Hypothalamus (tissue), 51 donors: ENCODE measurements at places on chromosomes 16 and 17.

DNA sequence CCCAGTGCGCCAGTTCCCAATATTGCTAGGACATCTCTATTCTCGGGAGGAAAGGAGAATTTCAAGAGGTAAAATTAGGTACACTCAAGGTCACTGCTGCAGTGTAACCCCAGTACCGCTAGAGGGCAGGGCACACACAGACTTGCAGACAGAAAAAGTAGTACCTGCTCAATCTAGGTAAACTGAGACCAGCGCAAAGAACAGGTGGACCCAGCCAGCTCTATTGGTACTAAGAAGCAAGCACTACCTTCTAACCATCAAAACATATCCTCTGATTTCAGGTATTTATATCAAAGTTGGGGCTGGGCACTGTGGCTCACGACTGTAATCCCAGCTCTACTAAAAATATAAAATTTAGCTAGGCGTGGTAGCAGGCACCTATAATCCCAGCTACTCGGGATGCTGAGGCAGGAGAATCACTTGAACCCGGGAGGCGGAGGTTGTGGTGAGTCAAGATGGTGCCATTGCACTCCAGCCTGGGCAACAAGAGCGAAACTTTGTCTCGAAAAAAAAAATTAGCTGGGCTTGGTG, 3.6 kb upstream of the WDR81 start:
- DNase-seq: no peak

DNA sequence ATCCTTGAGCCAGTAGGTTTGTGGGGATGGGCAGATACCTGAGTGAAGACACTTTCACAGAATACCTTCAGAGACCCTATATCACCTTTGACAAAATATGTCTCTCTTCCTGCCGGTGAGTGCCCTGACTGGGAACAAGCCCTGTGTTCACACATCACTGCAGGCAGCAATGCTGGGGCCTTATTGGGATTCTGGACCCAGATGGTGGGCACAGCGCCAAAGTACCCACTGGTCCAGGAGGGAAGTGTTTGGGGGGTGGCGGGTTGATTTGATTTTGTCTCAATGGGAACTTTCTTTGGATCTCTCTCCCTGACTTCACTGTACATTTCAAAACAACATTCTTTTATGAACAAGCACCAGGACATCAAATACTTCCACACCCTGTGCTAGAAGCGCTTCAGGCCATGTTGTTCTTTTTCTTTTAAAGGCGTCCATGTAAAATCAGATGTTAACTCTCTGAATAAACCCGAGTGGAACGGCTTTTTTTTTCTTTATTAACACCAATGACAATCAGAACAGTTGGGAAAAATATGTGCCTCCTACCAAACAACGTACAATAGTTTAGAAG, 62.4 kb upstream of the AKTIP start:
- DNase-seq: no peak

- no peak for DNase-seq
These were observed 17.0 kb downstream of the FAM117A start for GRCh38 chr17:49746791-49747490.

- DNase-seq: no peak
These were observed 51.8 kb upstream of the MAP3K14 start for GRCh38 chr17:45368651-45369050.

DNA sequence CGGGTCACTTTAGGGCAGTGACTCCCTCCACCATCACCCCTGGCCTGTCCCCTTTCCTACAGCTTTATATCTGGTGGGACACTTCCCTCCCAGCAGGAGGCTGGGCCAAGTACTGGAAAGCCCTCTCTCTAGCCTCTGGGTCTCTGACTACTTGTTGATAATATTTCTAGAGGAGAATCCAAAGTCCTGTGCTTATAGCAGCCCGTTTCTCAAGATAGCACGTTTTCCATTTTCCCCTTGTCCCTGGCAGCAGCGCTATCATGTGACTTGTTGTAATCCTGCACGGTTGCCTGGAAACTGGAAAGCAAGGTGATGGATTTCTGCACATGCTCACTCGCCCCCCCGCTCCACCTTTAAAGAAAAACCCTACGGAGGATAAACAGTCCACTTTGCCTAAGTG, 3.3 kb upstream of the AXIN2 start:
- DNase-seq: no peak

- no peak for DNase-seq
These were observed 28.8 kb downstream of the NGFR start for GRCh38 chr17:49523706-49524472.

DNA sequence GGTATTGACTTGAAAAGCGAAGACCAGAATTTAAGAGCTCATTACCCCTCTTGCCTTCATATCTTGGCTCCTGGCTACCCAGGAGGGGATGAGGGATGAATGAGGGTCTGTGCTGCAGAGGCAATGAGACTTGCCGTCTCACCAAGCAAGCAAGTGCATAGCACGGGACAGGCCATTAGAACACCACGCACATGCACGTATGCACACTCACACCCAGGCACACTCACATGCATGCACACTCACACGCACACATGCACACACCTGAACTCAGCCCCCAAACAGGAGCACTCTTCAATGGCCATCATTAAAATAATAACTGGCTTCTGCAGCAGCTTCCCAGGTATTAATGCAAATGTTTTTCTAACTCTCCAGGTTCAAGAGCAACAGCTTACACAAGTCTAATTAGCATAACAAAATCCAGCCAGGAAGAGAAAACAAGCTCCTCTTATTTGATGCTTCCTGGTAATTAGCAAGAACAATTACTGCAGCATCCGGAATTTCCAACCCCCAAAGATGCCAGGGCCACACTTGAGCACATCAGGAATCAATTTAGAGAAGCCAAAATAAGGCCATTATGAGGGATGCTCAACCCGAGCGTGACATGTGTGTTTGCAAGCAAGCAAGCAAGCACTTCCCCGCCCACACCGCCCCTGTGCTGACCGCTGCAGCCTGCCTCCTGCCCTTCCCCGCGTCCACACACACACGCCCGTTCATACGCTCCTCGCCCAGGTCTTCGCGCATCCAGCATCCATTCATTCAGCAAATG, 171.6 kb upstream of the TNRC6C start:
- no peak for DNase-seq

DNA sequence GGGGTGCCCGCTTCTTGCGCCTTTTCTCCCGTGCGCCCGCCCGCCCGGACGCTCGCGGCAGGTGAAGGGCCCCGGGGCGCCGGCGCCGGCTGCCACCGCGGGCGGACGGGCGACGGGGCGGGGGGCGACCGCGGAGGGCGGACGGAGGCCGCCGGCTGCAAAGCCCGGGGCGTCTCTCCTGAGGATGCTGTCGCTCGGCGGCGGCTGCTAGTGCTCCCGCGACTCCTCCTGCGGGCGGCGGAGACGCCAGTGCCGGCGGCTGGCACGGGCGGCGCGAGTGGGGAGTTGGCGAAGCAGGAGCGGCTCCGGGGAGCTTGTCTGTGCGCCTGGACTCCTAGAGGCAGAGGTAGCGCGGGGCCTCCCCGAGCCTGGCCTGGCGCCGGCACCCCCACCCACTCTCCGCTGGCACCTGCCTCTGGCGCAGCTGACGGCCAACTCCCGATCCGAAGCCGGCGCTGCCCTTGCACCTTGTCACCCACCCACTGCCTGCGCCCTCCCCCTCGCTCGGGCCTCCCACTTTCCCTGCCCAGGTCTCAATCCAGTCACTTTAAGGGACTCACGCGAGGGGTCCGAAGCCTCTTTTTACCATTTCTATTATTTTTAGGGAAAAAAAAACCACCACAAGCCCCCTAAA, at the start of gene FAM20A:
FAM20A (minus strand) TSS at position 437 of the 634 bp plus-strand sequence. CDS start 701 bp downstream, outside the sequence.
- no peak for DNase-seq

GRCh38 chr17:9218911-9219310, 197.6 kb downstream of the NTN1 start:
- no peak for DNase-seq

DNA sequence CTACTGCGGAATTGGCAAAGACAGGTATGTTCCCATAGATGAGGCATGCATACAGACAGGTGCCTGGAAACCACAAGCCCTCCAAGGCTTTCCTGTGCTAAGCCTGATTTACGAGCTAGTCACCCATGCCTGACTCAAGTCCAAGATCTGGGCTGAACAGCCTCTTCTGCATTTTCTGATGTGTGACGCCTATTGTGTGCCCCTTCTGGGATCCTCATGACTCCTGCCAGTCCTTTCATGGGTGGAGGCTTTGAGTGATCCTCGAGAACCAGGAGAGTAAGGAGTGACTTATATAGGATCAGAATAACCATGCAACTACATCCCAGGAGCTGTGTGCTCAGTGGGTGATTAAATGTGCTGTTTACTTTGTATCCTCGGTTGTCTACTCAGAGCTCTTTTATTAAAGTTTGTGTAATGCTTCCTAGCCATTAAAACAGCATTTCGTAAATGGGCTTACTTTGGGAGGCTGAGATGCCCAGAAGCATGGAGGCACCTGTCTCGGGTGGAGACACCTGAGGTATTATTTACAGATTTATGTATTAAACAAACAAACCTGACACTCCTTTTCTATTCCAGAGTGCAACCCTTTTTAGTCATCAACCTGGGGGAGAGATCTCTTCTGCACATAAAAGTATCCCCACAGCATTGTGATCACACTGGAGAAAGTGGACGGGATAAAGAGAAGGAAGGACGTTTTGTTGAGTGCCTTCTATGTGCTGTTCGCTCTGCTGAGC, 373.0 kb upstream of the DYNLRB2 start:
- DNase-seq: no peak

- DNase-seq: no peak
These were observed 33.3 kb upstream of the ZFPM1 start for GRCh38 chr16:88419790-88420189.

- no peak for DNase-seq
These were observed 36.8 kb upstream of the ZNF469 start for GRCh38 chr16:88345721-88346560.

- no peak for DNase-seq
These were observed 189.9 kb downstream of the ZFHX3 start for GRCh38 chr16:72857834-72858664.

DNA sequence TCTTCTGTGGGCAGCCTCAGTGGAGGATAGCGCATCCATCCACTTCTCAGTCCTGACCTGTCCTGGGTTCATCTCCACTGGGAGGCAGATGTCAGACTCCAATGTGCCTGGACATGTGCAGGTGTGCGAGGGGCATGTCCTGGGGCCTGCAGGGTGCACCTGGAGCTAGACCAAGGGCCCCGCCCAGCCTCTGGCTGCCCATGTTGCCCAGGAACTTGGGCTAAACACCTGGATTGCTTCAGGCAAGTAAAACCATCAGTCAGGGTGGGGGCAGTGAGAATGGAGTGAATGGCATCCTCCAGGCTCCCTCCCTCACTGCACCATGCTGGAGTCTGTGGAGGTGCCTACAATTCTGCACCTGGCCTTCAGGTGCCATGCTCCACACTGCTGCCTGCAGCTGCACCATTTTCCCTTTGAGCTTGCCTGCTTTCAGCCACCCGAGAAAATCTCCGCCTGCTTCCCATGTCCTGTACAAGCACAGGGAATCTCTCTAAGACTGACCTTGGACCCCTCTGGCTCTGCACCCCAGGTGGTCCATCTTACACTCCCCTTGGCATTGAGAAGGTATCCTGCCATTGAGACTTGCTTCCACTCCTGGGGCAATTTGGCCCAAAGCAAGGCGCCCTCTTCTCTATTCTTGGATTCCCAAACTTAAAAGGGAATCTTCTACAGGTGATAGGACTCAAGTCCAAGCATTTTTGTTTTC, 2.1 kb upstream of the MFSD6L start:
- DNase-seq: no peak

DNA sequence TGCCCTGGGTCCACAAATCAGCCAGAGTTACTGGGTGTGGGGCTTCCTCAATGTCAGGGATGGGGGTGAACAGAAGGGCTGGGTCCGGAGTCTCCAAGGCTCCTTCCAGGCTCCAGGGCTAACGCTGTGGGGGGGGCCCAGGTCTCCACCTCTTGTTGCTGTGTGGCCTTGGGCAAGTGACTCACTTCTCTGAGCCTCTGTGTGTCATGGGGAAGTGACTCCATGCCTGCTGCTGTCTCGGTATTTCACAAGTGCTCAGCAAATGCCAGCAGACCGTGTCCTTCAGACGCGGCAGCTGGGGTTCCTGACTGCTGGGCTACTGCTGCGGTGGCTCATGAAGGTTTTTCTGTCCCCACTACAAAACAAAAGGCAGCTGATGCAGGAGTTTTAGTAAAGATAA, 26.6 kb downstream of the JPH3 start:
- no peak for DNase-seq

GRCh38 chr16:4893103-4893862, 43.7 kb downstream of the PPL start:
- DNase-seq: no peak
